ENCODE measurements at places on chromosomes 4 and X.

DNA sequence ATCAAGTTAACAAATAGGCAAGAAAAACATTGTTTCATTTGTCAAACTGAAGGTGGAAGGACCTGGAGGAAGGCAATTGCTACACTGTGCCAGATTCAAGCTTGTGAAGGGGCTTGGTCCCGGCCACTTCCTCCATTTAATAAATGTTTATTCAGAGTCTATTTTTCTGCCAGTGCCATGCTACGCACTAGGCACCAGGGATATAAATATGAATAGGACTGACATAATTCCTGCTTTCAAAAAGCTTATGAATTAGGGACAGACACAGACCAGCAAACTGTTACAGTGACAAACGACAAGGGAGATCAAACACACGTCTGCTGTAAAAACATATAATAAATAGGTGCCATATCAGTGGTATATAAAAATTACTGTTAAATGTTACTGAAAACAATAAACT is 571 bp downstream of the TLR6 start:
- no peak for DNase-seq

- DNase-seq: no peak
Observed at GRCh38 chr4:80788798-80789197, 241.7 kb upstream of the BMP3 start.

DNA sequence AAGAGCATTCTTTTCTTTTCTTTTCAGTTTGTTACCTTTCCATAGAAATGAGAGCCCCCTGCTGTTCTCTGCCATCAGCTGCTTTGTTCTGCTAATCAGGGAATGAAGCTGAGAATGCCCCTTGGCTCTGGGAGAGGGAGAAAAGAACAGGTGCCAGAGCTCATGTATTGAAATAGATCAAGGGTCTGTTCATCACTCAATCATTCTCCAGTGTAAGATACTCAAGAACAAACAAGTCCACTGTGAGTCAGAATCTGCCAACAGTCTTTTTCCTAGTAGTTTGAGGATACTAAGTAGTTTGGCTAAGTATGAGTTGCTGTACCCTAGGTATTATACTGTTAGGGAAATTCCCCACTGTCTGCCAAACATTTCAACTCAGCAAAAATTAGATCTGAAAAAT is 144.3 kb downstream of the RTL3 start:
- DNase-seq: no peak

- no peak for DNase-seq
Observed at GRCh38 chr4:78131403-78131802, 74.3 kb downstream of the FRAS1 start.

DNA sequence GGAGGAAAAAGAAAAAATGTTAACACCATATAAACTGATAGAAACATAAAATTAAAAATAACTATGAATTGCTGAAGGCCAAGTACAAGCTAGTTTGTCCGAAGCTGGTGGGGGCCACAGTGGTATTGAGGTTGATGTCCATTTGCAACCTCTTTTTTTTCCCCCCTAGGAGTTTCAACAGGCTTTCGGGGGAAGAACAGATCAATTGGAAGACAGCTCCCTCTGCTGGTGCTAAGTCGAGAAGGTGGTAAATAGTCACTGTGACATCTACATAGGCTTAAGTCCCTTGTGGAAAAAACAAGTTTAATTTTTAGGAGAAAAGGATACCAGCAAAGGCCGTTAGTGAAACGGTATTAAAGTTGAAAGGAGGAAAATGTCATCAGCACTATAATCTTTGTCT is 115.7 kb upstream of the ZXDA start:
- no peak for DNase-seq

DNA sequence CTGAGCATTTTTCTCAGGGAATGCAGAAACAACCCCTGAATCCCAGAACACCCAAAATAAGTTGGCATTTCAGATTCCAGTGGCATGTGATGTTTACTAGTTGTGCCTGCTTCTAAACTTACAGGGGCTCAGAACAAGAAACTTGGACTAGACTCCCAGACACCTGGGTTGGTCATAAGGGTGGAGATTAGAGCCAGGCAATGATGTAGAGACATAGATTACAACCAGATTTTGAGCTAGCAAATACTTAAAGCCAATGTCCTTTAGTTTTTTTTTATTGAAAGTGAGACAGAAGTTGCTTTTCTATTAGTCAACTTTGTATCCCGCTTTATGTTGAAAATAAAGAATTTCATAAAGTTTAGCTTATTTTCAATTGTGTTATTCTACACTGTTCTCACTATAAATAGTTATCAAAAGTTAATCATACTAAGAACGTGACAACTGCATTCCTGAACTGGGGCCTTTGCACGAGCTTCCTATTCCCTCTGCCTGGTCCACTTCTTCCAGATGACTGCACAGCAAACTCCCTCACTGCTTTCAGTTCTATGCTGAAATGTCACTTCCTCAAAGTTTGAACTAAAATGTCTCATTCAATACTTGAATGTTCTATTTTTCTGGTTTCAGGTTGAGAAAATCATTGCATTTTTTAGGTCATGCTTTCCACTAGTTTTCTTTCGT is 224.7 kb upstream of the PPP1R2C start:
- no peak for DNase-seq

GRCh38 chrX:153502131-153502530 is 7.4 kb downstream of the BGN start:
- DNase-seq: no peak

GRCh38 chr4:94841864-94842221 is 84.1 kb downstream of the BMPR1B start:
- no peak for DNase-seq

DNA sequence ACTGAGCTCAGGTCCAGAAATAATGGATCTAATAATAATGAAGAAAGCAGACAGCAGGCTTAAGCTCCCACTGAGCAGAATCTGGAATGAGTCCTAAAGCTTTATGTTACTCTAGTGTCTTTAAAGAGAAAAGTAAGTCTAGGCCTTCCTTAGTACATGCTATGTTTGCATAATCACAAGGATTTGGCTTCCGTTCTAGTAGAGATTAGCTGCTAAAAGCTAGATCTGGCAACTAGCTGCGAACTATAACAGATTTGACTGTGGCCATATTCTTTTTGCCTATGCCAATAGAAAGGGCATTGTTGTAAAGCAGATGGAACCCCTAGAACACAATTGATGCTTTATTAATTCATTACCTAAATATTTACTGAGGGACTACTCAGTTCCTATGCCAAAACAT is 19.0 kb downstream of the COX7B2 start:
- no peak for DNase-seq

DNA sequence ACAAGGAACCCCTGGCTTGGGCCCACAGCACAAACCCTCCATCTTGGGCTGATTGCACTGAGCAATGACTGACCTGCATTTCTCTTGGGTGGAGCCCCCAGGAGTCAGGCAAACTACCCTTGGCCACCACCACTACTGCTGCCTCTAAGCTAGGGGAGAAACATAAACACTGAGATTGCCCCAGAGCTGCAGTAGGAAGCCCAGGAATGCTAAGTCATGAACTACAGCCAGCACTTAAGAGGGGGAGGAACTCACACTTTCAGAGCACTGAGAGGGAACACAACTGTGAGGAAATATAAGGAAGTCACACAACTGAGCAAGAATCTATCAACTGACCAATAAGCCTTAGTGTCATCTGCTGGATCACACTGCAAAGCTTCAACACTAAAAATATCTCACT is 111.6 kb upstream of the PPP3CA start:
- DNase-seq: no peak

- no peak for DNase-seq
Observed at GRCh38 chr4:114383721-114384120, 214.9 kb upstream of the UGT8 start.

DNA sequence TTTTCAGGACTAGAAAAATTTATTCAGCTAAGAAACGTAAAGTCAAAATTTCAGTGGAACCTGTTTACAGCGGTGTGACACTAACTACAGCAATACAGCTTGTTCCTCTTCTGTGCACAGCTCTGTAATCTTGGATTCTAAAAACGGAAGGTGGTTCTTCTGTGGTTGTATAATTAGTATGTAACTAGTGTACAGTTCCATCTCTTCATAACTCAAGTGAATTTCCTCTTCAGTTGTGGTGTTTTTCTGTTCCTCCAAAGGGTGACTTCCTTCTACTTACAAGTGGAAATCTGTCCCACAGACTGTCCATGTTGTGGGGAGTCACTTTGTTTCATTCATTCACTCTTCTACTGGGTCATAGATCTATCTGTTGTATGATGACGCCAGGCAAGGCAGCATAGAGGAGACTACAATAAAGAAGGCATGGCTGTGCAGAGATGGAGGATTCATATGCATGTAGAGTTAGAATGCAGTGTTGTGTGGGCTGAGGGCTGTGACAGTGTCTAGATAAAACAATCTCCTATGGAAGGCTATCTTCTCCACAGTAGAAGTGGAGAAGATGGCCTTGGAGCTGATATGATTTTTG is 5.4 kb downstream of the DAPP1 start:
- DNase-seq: no peak

- DNase-seq: no peak
Observed at GRCh38 chrX:39577206-39577984, 520.4 kb downstream of the BCOR start.

DNA sequence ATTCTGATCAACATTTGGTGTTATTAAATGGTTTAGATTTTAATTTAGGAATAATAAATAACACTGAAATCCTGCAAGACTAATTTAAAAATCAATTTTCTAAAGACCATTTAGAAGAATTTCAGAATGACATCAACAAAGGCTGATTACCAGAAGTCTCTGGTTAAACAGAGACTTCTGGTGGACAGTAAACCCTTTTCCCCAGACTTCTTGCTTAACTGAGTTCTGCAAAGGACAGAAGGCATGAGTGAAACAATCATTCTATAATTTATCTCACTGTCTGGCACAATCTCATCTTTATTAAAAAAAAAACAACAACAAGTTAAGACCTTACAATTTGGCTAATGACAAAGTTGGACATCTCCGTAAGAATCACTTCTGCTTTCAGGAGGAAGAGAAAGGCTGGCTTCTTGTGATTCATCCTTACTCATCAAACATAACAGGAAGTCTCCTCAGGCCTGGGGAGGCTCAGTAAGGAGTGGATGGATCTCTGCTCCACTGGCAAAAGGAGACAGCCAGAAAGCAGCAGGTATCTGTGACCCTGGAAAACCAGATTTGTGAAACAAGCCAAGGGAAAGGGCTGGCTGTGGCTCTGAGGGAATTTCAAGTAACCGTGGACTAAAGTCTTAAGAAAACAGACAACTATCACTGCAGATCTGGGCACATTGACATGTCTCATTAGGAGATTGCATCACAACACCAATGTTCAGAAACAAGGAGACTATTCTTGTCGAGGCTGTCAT is 908 bp upstream of the TLR6 start:
- no peak for DNase-seq

- DNase-seq: no peak
Observed at GRCh38 chr4:826508-827208, 729 bp upstream of the CPLX1 start.

DNA sequence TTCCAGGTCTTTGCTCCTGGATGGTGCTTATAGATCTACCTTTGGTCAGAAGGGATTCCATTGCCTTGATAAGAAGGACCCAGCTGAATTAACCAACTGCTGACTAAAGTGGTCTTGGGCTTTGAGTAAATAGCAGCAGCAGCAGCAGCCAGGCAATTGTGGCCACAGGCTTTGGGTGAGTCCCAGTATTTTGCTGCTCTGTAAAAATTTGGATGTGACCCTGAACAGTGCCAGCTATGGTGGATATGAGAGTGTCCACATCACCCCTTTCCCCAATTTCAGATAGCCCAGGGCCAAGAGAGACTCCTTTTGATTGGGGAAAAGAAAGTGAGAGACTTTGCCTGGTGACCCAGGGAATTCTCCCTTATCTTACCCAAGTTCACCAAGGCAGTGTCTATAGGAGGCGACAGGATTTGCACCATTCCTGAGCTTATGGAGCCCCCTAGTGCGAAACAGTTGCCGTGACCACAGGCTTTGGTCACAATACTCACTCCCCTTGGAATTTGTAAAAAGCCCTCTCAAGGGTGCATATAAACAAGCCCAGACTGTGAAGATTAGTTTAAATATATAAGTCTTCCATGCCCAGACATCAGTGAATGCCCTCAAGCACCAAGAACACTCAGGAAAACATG is 518.0 kb downstream of the TMA16 start:
- DNase-seq: no peak

DNA sequence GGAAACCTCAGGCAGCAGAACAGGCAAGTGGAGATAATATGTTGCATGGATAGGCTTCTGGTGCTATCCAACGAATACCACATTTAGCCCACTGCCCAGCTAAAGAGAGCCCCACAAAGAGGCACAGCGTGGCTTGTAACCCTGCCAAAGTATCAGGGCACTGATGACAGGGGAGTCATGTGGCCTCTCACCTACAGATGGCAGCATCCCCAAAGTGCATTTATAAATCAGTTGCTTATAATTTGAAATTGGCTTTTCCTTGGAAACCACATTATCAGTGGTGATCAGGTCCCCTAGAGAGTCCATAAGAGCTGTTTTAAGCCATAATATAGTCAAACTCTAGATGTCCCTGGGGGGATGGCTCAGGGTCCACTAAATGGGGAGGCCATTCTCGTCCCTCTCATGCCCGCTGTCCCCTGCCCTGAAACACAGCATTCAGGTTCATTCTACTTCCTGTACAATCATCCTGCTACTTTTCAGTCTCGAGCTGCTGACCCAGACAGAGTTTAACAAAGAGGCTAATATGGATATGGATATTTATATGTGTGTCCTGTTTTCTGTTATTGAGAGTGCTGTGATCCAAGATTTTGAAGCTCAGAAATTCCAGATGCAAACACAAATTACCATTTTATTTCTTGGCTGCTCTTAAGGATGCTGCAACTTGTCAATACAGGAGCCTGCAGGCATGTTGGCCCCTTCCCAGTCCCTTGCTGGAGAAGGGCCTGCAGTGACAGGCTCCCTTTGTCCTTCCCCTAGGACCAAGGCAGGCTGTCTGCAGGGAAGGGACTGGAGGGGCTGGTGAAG is 28.5 kb downstream of the SRPX start:
- DNase-seq: peak; percentile 0

- no peak for DNase-seq
Observed at GRCh38 chr4:34261799-34262314, 1982.5 kb downstream of the ARAP2 start.

DNA sequence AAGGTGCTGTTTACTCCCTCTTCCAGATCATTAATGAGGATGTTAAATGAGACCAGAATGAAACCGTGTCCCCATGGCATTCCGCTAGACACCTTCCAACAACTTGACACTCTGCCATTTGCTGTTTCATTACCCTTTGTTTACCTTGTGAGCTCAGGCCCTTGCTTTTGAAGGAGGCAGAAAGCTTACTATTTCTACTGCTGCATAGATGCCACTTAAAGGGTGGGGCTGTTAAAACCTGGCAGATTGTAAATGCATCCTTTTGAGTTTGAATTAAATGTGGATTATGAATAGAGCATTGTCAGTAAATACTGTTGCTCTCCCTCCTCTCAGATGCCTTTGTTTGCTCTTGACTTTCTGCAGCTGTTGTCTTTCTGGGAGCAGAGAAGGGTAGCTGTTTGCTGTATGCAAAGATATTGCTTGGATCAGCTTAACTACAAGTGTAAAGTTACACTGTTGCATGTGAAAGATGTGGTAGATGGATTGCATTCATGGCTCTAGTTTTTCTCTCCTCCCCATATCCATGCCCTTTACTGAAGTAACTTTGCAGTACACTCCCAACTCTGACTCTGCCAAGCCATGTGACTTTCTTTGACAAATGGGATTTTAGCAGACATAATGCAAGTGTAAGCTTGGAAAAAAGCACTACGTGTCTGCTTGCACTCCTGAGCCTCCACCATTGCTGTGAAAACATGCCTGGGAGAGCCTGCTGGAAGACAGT is 75.0 kb upstream of the DHX15 start:
- DNase-seq: no peak

GRCh38 chrX:136588036-136588435 is 56.0 kb downstream of the VGLL1 start:
- DNase-seq: peak; percentile 26

- DNase-seq: no peak
Observed at GRCh38 chrX:50579955-50580354, 109.3 kb upstream of the DGKK start.

- no peak for DNase-seq
Observed at GRCh38 chrX:16836371-16836770, 33.8 kb downstream of the RBBP7 start.
